Amygdala (tissue), 56 donors: ENCODE measurements at places on chromosomes 11 and 22.

GRCh38 chr11:124898711-124899110, 1.0 kb upstream of the ROBO4 start:
- peak; percentile 21 for DNase-seq

- no peak for DNase-seq
Measured at GRCh38 chr11:7612661-7613393, 60.5 kb downstream of the CYB5R2 start.

GRCh38 chr11:126817096-126817495, 183.5 kb downstream of the KIRREL3 start:
- DNase-seq, result no peak

DNA sequence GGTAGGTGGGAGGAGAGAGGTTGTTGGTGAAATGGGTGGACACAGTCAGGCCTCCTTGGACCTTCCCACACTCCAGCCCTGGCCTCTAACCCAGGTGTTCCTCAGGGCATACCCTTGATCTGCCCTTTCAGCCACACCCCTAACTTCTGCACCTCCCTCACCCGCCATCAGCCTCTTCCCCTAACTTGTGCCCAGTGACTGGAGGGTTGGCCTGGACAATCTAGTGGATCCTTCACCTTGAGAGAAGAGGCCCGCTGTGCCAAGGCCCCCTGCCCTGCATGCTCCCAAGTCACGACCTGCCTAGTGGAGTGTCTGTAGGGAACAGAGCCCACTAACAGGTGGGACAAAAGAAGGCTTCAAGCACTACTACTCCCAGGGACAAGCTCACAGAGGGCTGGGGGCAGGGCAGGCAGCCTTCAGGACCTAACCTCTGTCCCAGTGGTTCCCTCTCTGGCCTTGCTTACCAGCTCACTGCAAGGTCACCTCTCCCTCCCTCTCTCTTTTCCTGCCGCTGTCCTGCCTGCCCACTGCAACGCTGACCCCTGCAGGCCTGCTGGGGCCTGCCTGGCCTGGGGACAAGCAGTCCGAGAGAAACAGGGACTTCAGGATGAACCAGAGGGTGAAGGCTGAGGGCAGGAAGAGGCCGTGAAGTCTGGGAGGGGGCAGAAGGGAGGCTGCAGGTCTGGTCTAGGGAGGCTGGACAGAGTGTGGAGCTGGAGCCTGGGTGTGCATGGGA, 3.3 kb downstream of the SYT7 start:
- no peak for DNase-seq

DNA sequence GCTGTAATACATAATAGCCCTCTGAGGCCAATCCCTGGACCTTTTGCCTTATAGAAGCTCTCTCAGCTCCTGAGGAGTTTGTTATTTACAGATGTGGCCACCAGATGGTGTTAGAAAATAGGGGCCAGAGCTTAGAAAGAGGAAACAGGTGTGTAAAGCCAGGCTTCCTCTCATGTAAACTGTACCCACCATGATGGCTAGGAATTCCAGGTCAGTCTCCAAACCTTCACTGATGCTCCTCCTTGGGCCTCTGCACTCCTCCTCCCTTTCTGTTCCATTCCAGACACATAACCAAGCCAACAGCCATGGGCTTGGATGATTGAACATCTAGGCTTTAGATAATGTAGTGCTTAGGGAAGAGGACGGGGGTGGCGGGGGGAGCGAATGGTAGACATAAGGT, 39.7 kb downstream of the USP35 start:
- DNase-seq, result no peak

GRCh38 chr11:73197348-73197747, 20.7 kb upstream of the P2RY2 start:
- DNase-seq, result no peak
